T-helper 2 cell (primary cell): ENCODE measurements at places on chromosomes 11 and 22.

- no peak for DNase-seq
Measured at GRCh38 chr11:128884703-128885338, 6.3 kb upstream of the KCNJ5 start.

GRCh38 chr11:88280673-88281316 is 56.7 kb downstream of the CTSC start:
- DNase-seq: no peak

GRCh38 chr22:47113853-47114415 is 351.5 kb downstream of the TBC1D22A start:
- DNase-seq: no peak

DNA sequence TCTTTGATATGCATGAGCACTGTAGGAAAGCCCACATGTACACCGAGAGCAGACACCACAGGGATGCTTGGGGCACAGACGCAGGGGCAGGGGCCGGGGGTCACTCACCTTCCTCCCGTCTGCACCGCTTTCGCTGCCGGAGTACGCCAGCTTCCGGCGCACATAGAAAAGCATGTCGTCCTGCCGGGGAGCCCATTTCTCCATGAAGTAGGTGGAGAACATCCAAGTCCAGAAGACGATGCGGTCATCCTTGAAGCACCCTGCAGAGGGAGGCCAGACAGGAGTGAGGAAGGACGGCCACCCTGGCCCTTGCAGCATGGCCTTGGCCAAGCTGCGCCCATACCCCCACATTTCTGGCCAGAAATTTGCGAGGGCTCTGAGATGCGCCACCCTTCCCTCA is 28.8 kb downstream of the KIAA0930 start:
- no peak for DNase-seq

GRCh38 chr22:43777286-43777685 is 34.8 kb downstream of the EFCAB6 start:
- DNase-seq: no peak

DNA sequence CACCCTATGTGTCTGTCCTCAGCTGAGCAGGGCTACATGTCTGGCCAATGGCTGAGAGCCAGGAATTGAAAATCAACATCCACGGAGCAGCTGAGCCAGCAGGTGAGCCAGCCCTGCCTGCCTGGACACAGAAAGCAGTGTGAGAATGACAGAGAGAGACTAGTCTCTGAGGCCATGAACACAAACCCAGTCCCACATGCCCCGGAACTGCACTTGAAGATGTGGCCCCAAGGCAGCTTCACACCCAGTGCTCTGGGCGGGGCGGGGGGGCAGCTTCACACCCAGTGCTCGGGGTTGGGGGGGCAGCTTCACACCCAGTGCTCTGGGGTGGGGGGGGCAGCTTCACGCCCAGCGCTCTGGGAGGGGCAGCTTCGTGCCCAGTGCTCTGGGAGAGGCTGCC is 37.6 kb downstream of the TRMU start:
- DNase-seq: peak; percentile 30

- no peak for DNase-seq
Measured at GRCh38 chr11:107864591-107864990, 6.0 kb upstream of the SLC35F2 start.

DNA sequence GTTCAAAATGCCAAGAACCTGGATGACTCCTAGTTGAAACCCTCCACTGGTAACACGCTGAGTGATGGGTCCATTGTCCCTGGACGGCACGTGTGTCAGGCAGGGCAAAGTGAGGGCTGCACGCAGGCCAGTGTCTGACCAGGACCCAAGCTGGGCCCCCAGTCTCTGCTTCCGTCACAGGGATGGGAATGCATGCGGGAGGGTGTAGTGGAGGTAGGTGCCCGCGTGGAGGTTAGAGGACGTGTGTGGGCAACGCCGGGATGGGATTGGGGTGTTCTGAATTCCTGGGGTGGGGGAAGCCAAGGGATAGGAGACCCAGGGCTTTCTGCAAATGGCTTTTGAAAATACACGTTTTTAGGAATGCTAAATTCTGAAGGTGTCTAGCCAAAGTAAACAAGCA is 943.3 kb downstream of the BRD1 start:
- DNase-seq: no peak

GRCh38 chr22:24209687-24210086 is 28.4 kb downstream of the SUSD2 start:
- no peak for DNase-seq

DNA sequence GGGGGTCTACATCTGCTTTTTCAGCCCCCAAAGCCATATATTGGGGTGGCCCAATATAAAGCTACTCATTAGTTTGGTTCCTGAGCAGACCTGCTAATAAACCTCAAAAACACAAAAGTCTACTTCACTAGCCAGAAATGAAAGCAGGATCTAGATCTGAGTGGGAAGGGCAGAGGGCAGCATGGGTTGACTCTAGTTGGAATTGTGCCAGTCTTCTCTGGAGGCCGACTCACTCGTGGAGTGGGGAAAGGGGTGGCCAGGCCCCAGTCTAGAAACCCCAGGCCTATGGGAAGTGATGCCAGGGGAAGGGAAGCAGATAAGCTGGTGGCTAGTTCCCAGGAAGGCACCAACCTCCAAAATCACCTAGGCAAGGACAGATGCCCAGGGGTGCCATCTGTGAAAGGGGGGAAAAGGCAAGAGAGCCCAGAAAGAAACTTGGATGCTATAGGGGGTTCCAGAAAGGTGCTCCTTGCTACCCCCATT is 5.3 kb downstream of the PATZ1 start:
- DNase-seq: no peak

DNA sequence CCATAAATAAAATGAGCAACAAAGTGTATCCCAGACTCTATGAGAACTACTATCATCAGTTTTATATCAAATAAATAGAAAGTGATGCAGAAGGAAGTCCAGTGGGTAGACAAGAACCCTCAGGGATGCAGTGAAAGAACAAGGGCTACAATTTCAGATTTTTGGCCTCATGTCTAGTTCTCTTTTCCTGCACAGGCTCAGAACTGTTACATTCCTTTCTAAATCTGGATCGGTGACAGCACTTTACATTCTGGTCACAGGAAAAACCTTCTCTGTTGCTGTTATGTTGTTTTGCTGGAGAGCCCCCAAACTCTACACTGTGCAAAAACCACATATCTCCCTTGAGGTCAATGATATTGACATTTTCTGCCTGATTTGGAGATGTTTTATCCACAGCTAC is 108.8 kb upstream of the ANO5 start:
- no peak for DNase-seq

DNA sequence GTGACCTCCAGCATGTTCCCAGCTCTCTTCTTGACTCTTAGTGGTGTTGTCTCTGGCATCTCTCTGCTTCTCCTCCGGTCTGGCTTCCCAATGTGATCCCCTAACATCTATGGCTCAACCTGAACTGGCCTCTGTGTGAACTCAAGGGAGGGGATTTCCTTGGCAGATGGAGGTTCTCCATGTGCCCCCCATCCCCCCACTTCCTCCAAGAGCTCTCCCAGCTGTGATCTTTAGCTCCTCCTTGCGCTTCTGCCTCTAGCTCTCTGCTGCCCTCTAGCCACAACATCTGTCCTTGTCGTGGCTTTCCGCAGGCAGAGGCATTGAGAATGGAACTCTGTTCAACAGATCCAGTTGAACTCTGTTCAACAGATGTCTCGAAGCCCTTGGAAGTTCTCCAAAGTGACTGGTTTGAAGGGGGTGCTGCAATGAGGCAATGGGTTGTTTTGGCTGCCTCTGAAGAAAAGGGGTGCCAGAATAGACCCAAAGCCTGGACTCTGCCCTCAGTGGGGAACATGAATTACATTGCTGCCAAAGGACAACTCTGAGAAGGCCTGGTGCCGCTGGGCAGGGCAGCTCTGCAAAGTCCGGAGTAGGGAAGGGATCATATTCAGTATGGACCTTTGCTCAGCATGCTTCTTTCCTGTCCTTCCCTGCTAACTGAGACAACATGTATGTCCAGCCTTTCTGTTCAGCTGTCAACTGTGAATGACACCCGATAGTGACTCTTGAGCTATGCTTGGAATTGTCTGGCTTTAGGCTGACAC is 61.9 kb downstream of the ADM start:
- no peak for DNase-seq

DNA sequence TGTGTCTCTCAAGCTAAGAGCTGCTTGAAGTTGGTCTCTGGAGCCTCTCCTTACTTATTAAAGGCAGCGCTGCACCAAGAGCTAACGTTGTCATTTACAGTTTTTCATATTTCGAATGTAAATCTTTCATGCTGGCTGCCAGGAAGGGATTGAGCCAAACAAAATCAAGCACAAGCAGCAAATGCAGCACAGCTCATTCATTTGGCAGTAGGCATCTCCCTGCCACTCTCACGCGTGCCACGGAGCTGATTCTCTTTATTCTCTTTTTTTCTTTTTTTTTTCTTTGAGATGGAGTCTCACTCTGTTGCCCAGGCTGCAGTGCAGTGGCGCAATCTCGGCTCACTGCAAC is 1.4 kb upstream of the VEGFB start:
- no peak for DNase-seq

DNA sequence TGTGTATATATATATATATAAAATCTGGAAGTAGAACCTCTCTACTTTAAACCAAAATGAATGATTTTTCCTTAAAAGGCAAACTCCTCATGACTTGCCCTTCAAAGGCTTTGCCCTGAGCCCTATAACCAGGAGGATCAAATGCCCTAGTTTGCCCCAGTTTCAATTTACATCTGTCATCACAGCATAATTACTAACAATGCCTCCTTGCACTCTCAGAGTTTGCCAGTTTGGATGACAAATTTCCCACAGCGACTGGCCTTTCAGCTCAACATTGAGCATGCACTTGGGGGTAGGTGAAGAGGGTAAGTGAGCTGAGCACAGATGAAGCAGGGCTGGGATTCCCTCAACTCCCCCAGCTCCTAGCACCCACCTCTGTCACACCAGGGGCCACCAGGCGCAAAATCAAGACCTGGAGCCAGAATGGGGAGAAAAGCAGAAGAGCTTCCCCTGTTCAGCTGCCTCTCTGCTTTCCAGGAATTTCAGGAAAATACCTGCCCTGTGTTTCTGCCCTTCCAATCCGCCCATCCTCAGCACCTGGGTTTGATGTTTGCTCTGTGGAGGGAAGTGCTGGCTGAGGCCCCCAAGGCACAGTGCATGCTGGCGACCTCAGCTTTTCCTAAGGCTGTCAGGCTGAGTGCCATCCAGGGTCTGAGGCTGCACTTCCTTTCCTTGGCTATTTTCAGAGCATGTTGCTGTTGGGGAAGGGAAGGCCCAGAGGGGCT is 67.5 kb downstream of the ADAMTS15 start:
- no peak for DNase-seq

- DNase-seq: no peak
Measured at GRCh38 chr11:92845805-92846204, 123.6 kb upstream of the MTNR1B start.

DNA sequence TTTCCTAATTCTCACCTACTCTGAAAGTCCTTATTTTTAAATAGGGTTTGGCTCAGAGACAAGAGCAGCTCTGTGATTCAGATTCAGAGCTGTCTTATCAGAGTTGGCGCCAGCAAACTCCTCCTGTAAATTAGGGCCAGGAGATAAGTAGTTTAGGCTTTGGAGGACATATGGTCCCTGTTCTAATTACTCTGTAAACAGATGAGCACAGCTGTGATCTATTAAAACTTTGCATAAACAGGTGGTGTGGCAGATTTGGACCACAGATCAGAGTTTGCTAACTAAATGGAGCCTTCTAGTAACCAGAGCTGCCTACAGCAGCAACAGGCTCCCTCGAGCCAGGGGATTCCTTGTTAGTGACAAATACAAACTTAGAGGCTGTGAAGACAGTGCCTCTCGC is 27.9 kb downstream of the YPEL1 start:
- DNase-seq: no peak

DNA sequence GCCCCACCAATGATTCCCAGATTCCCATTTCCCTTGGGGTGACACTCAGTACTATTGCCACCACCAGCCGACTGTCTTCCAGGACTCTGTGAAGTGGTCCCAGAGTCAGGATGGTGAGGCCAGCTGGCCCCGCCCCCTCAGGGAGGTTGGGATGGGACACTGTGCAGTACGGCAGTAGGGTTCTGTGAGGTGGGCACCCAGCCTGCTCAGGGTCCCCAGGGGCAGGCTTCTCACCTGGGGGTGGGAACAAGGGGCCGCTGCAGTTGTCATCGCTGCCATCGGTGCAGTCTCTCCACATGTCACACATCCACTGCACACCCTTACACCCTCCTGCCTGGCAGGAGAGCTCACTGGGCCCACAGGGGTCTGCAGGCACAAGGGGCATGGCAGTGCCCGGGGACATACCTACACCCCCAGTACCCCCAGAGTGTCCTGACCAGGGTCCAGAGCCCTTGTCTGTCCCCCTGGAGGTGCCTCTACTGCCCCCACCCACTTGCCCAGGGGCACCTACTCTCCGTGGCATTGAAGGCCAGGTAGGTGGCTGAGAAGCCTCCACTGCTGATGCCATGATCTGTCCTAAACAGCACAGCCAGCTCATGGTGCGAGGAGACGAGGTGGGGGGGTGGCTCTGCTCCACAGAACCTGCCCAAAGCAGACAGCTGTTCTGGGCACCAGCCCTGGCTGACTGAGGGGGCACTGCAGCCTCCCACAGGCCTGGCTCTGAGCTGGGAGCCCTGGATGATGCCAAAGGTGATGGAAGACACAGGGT is 1.9 kb upstream of the C1QTNF5 start:
- DNase-seq: no peak

DNA sequence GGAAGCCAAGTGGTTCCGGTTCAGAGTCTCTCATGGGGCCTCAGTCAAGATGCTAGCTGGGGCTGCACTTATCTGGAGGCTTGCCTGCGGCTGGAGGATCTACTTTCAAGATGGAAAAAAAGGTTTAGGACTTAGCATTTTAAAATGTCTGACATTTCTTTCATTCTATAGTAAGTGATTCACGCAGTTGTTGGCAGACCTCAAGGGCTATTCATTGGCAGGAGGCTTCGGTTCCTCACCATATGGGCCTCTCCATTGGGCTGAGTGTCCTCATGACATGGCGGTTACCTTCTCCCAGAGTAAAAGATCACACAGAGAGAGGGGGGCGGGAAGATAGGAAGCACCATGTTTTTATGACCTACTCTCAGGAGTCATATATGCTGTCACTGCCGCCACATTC is 298.0 kb upstream of the PLET1 start:
- DNase-seq: no peak

GRCh38 chr11:35678975-35679374 is 16.4 kb downstream of the TRIM44 start:
- DNase-seq: no peak

GRCh38 chr22:45612940-45613339 is 58.7 kb upstream of the ATXN10 start:
- no peak for DNase-seq

- no peak for DNase-seq
Measured at GRCh38 chr22:29130476-29130875, 57.6 kb downstream of the KREMEN1 start.

DNA sequence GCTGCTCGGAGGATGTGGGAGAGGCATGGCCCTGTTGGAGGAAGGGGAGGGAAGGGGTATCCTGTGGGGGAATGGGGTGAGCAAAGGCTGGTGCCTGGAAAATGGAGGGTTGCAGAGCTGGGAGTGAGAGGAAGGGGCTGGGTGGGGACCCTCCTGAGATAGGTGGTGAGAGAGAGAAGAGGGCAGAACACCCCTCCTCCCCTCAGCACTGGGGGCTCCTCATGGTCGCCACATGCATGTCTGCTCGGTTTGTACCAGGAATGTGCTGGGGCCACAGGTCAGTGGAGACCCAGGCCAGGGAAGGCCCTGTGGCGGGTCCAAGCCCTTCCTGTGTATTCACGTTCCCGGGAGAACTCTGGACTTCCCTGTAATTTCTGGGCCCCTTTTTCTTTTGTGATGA is 27.8 kb upstream of the ACR start:
- DNase-seq: no peak

- no peak for DNase-seq
Measured at GRCh38 chr11:37459456-37459855, 861.4 kb upstream of the RAG2 start.

GRCh38 chr22:22702237-22703202 is 58.1 kb downstream of the GGTLC2 start:
- DNase-seq: no peak
